ENCODE measurements at places on chromosomes 12 and 14.
A peak's percentile ranks its signal among the peaks of the same experiment; 100 is the strongest.

- DNase-seq = no peak
Measured at GRCh38 chr14:61925043-61925442, 162.8 kb downstream of the SNAPC1 start.

GRCh38 chr14:69153873-69154270, 953 bp upstream of the DCAF5 start:
- DNase-seq = peak; percentile 76

DNA sequence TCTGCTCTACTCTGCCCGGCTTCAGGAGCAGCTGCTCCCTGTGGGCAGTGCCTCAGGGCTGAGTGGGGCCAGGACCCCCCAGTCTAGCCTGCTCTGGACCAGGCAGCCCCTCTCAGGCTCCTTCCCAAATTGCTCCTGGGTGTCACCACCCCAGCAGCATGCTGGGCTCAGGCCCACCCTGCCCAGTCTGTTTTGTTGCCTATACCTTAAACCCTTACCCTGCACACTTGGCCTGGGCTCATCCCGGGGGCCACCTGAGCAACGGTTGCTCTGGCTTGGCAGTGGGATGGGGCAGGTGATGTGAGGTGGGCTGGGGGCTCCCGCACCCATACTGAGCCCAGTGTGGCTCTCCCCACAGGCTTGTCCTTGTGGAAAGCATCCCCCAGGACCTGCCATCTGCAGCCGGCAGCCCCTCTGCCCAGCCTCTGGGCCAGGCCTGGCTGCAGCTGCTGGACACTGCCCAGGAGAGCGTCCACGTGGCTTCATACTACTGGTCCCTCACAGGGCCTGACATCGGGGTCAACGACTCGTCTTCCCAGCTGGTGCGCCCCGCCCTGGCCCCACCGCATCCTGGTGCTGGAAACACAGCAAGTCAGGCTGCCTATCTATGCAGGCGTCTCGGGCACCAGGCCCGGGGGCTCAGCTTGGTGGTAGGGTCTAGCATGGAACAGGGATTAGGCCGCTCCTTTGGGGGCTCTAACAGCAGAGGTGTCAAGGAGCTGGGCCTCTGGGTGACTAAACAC, 3.9 kb downstream of the PLD4 start:
- DNase-seq = no peak

DNA sequence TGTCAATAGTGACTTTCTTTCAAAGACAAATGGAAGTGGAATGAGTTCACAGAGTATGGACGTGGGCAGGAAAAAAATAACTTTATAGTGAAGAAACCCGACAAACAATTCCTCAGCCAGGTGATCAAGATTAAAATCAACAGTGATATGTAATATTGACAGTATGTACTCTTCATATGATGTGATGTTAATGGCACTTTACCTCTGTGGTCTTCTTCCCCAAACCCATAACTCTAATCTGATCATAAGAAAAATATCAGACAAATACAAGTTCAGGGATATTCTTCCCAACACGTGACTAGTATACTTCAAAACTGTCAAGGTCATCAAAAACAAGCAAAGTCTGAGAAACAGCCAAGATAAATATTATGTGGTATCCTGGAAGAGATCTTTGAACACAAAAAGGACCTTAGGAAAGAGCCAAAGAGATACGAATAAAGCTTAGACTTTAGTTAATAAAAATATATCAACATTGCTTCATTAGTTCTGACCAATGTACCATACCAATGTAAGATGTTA, 215.5 kb downstream of the PPFIA2 start:
- DNase-seq = no peak

DNA sequence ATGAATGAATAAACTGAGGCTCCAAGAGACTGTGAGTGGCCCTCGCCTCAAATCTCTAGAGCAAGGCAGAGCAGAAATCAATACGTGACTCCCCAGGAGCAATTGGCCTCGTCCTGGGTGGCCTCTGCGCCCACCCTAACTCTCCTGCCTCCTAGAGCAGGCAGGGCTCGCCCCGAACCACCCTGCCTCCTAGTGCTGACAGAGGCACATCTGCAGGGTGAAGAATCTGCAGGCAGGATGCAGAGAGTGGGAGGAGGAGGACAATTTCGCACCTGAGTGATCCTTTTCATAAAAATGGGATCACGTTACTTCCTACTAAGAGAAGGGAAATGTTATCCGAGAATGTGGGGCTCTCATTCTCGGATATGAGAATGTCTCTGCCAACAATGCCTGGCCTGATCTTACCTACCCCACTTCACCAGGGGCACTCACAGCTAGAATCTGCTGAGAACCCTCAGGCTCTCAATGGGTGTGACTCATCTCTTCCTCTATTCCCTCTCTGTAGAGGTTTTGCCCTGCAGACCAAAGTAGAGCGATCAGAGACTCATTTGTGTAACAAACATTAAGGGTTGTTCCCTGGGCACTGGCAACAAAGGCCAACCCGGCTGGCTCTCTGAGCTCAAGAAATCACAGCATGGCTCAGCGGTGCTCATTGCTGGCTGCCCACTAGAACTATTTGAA, 61.7 kb upstream of the BCL2L14 start:
- no peak for DNase-seq

DNA sequence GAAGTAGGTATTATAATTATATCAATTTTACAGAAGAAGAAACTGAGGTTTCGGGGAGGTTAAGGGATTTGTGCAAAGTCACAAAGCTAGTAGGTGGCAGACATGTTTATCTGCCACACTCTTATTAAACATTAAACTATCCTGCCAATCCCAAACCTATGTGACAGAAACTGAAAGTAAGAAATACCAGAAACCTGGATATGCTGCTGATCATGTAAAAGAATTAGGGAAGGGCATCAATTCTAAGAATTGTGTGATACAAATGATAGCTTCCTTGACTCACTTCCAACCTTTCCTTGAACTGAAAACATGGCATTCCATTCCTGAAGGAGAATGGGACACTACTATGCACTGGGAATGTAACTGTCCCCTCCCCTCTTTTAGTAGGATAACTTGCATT, 16.9 kb downstream of the TAOK3 start:
- no peak for DNase-seq

GRCh38 chr12:70275045-70275444, 31.8 kb downstream of the CNOT2 start:
- DNase-seq = no peak

- DNase-seq = peak; percentile 80
Measured at GRCh38 chr14:60723116-60723906, 840 bp downstream of the SIX4 start.

All from spleen (tissue), 13 donors.